ENCODE measurements at places on chromosomes 16 and 17.

DNA sequence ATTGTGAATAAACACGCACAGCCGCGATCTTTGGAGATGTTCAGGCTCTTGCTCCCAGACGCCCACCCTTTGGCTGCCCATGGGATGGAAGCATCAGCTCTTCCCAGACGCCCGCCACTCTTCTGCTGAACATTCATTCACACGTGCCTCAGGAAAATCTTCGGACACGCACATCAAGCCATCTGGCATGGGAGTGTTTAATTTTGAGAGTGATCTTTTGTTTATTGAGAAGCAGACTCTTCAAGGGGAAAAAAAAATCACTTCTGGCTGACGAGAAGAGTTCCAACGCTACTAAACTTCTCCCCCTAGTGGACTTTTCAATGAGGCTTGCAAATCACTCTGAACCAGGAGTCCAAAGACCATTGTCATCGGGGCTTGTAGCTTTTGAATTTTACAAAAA, 62.0 kb upstream of the NUDT7 start:
- no peaks in the 10 kb centered on the region for H3K36me3 ChIP-seq
- no peak overlapping the region for H3K27ac ChIP-seq
- H3K4me1 ChIP-seq = no peaks in the 10 kb centered on the region
- no peaks in the 10 kb centered on the region for H3K27me3 ChIP-seq
- no peak for DNase-seq

GRCh38 chr16:20383106-20384029, 21.2 kb downstream of the PDILT start:
- H3K4me3 ChIP-seq = no peak overlapping the region
- H3K36me3 ChIP-seq = no peaks in the 10 kb centered on the region
- H3K27me3 ChIP-seq = no peaks in the 10 kb centered on the region
- DNase-seq = peak; percentile 74
- H3K27ac ChIP-seq = no peak overlapping the region
- no peaks in the 10 kb centered on the region for H3K4me1 ChIP-seq

DNA sequence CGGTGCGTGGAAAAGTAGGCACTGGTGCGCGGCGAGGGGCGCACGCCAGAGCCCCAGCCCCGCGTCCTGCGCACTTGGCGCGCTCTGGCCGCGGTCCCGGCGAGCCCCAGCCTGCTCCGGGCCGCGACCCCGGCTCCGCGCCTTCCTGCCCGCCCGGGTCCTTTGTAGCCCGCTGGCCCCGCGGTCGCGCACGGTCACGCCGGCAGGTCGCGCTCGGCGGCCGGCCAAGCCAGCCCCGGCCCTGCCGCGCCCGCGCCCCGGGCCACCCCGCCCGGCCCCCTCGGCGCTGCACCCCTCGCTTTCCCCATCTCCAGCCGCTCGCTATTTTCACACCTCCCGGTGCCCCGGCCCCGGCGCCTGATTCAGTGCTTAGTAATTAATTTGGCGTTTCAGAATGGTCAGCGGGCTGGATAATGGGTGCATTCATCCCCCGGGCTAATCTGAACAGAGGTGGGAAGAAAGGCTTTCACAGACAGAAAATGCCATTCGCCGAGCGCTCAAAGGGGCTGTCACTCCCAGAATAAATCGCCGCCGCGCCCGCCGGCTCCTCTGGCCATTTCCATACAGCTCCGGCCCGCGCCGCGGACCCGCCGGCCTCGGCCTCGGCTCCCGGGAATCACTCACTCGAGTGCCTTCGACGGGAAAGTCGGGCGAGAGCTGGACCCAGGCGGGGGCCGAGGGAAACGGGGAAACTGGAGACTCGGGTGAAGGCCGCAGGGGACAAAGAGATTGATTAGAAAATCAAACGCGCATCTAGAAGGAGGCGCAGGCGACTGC, 17.8 kb upstream of the NTN1 start:
- peaks cover 38% of the 10 kb centered on the region for H3K27me3 ChIP-seq
- H3K4me1 ChIP-seq = no peaks in the 10 kb centered on the region
- no peak for DNase-seq
- peak overlapping the region; percentile 26 for H3K4me3 ChIP-seq

DNA sequence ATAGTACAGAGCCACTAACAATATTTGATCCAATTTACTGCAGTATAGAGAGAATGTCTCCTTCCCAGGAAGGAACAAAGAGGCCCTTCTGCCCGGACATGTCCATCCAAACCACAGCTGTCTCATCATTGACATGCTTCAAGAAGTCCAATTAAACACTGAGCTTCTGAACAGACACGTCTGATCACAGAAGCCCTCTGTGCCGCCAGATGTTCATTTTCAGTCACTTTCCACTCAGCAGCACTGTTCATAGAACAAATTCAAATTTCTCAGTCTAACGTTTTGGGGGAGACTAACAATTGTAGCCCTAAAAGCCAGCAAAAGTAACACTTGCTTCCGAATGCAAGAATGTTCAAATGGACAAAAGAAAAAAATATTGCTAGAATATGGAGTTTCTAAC, 15.3 kb downstream of the ZC3H7A start:
- H3K4me3 ChIP-seq = no peak overlapping the region
- H3K36me3 ChIP-seq = peaks cover 6% of the 10 kb centered on the region
- no peak for DNase-seq
- H3K27me3 ChIP-seq = no peaks in the 10 kb centered on the region
- H3K4me1 ChIP-seq = peaks cover 3% of the 10 kb centered on the region

DNA sequence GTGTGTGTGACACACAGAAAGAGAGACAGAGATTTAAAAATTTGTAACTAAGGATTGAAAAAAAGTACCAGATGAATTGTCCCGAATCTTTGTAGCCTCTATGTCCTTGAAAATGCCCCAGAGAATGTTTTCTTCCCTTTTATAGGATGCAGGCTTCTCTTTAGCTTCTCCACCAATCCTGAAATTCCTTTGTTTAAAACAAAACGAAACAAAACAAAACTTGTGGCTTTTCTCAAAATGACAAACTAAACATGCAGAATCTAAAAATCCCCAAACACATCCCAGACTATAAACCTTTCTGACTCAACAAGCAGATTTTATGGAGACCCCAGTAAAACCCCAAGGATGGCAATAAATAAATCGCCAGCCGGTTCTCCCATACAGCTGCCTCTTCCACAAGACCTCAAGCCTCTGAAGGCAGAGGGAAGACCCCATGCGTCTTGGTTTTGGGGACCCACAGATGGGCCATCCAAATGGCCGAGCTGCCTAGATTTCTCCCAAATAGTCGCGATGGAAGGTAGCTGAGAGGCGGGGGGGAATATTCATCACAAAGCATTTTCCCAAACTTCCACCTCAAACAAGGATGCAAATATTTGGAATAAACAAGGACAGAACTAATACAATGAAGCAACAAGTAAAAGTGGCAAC, 269.5 kb upstream of the FOXF1 start:
- no peaks in the 10 kb centered on the region for H3K4me1 ChIP-seq
- no peaks in the 10 kb centered on the region for H3K36me3 ChIP-seq
- no peak overlapping the region for H3K27ac ChIP-seq
- no peak overlapping the region for H3K4me3 ChIP-seq

- H3K27ac ChIP-seq = peak overlapping the region; percentile 94
- no peaks in the 10 kb centered on the region for H3K27me3 ChIP-seq
- DNase-seq = peak; percentile 90
- H3K36me3 ChIP-seq = no peaks in the 10 kb centered on the region
Observed at GRCh38 chr16:85615014-85615851, 2.1 kb downstream of the GSE1 start.

- H3K4me1 ChIP-seq = no peaks in the 10 kb centered on the region
- no peak for DNase-seq
- H3K36me3 ChIP-seq = no peaks in the 10 kb centered on the region
- H3K4me3 ChIP-seq = no peak overlapping the region
- H3K27ac ChIP-seq = no peak overlapping the region
Observed at GRCh38 chr17:47914306-47914948, 18.4 kb downstream of the SP2 start.

- no peaks in the 10 kb centered on the region for H3K27me3 ChIP-seq
- no peaks in the 10 kb centered on the region for H3K36me3 ChIP-seq
- no peaks in the 10 kb centered on the region for H3K4me1 ChIP-seq
- no peak for DNase-seq
- H3K4me3 ChIP-seq = no peak overlapping the region
- no peak overlapping the region for H3K27ac ChIP-seq
Observed at GRCh38 chr16:18932243-18932987, 6.2 kb upstream of the SMG1 start.

DNA sequence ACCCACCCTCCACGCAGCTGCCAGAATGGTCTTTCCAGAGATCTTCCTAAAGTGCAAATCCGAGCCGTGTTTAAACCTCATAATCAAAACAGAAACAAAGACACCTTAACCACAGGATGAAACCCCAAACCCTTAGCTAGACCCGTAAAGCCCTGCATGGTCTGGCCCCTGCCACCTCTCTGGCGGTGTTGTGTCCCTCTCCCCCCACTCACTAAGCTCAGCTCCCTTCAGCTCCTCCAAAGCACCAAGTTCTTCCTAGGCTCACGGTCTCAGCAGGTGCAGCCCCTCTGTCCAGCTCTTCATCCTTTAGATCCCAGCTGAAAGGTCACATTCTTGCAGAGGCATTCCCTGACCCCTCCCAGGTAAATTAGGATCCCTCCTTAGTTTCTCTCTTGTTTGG, 4.4 kb upstream of the NXPH3 start:
- H3K36me3 ChIP-seq = no peaks in the 10 kb centered on the region
- no peak overlapping the region for H3K4me3 ChIP-seq
- H3K27me3 ChIP-seq = peaks cover 19% of the 10 kb centered on the region
- no peak for DNase-seq

DNA sequence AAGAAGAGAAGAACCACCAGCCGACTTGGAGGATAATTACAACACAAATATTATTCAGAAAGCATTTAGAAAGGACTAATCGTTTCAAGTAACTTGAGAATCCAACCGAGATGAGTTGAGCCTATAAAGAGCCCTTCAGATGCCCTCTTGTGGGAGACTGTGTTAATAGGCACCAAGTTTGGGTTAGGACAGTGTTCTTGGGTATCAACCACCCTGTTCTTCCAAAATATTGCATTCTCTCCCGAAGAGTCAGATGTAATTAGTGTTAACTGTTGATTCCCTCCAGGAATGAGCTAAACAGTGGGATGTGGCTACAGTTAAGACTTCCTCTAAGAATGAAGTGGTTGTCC, 87.8 kb upstream of the NOL11 start:
- H3K27ac ChIP-seq = no peak overlapping the region
- H3K36me3 ChIP-seq = no peaks in the 10 kb centered on the region
- no peaks in the 10 kb centered on the region for H3K4me1 ChIP-seq

GRCh38 chr17:55303701-55304145, 39.0 kb downstream of the HLF start:
- H3K4me1 ChIP-seq = no peaks in the 10 kb centered on the region
- no peak for DNase-seq
- H3K27me3 ChIP-seq = no peaks in the 10 kb centered on the region
- no peak overlapping the region for H3K27ac ChIP-seq
- no peaks in the 10 kb centered on the region for H3K36me3 ChIP-seq

DNA sequence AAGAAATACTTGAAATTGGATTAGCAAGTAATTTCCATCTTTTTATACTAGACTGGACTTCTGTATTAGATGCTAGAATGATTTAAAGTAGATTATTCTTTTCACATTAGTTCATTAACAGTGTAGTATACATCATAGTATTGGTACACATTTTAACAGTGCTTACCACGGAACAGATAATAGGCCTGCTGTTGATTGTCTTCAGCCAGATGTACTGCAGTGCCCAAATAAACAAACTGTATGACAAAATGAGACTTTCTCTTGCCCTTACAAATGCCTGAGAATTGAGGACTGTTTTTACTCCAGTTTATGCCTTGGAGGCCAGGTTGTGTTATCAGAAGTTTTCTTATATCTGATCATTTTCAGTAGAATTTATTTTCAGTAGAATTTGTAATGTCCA, 631 bp downstream of the EVI2A start:
- no peaks in the 10 kb centered on the region for H3K36me3 ChIP-seq
- H3K27me3 ChIP-seq = no peaks in the 10 kb centered on the region
- peak overlapping the region; percentile 48 for H3K27ac ChIP-seq
- no peaks in the 10 kb centered on the region for H3K4me1 ChIP-seq
- peak overlapping the region; percentile 3 for H3K4me3 ChIP-seq
- DNase-seq = no peak

DNA sequence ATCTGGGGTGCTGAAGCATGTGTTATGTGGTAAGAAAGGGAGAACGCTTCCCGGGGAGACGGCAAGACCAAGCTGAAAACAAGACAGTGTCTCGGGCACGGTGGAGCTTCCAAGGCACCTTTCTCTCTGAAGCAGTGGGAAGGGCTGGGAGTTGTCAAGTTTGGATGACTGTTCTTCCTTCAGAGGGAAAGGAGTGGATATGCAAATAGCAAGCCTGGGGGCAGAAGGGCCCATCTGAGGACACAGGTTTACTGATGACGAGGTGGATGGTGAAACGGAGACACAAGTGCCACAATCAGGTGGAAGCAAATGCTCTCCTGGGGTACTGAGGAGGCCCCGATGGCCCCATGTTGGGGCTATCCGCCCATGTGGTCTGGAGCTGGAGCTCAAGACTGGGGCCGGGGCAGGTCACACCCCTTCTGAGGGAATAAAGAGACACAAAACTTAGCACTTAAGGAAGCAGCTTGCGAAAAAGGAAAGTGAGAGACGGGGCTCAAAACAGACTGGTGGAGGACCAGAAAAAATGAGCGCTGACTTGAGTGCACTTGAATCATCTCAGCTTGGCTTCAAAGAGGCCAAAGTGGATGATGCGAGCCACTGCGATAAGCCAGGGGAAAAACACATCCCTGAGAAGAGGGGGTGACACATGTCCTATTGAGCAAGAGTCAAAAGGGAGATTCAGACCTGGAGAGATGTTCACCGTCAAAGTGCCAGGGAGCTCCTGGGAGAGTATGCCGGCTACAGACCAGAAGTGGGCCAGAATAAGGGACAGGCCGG, 34.8 kb upstream of the MTSS2 start:
- H3K27ac ChIP-seq = no peak overlapping the region
- no peaks in the 10 kb centered on the region for H3K4me1 ChIP-seq
- H3K36me3 ChIP-seq = no peaks in the 10 kb centered on the region
- no peaks in the 10 kb centered on the region for H3K27me3 ChIP-seq
- H3K4me3 ChIP-seq = no peak overlapping the region

GRCh38 chr17:34146440-34147043, 108.5 kb upstream of the CCL2 start:
- no peaks in the 10 kb centered on the region for H3K4me1 ChIP-seq
- no peak overlapping the region for H3K4me3 ChIP-seq
- peak; percentile 72 for DNase-seq
- H3K36me3 ChIP-seq = no peaks in the 10 kb centered on the region
- H3K27ac ChIP-seq = no peak overlapping the region

DNA sequence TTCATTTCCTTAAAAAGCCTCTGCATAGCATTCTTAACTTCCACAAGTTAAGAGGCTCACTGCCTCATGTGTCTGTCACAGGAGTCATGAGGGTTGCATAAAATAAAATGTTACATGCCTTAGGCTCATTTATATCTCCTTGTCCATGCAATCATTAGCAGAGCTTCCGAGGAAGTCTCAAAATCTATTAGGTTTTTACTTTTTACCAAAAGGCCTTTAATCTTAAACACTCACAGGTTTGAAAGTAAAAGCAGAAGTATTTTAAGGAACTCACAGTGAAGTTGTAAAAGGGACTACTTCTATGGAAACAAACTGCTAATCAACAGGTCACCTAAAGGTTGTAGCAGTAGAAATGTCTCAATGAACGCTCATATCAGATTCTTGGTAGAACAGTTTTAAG, 5.2 kb upstream of the ATP6V0A1 start:
- DNase-seq = no peak
- H3K27ac ChIP-seq = no peak overlapping the region
- no peaks in the 10 kb centered on the region for H3K36me3 ChIP-seq
- no peak overlapping the region for H3K4me3 ChIP-seq
- no peaks in the 10 kb centered on the region for H3K4me1 ChIP-seq

Data from colonic mucosa (tissue), 4 donors.